ENCODE measurements at places on chromosomes 1 and 21.

- DNase-seq = no peak
Observed at GRCh38 chr1:20480243-20480944, 5.6 kb downstream of the CAMK2N1 start.

GRCh38 chr1:231971397-231972110 lies 345.0 kb downstream of the DISC1 start:
- DNase-seq = no peak

DNA sequence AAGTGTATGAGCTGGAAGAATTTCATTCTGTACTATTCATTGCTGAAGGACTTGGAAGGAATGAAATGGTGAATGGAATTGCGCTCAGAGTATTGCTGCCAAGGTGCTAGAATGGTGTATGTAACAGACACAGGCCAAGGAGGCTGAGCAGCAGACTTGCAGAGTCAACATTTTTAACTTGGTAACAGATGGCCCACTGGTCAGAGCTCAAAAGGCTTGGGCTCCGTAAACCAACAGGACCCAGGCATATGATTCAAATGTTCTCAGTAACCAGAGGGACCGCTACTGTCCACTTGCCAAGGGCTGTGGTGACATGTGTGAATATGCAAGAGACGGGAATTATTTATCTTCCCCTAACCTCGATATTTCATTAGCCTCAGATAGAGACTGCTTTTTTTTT lies 28.8 kb upstream of the PTGFRN start:
- DNase-seq = no peak

- peak; percentile 71 for DNase-seq
Observed at GRCh38 chr1:145906954-145907753, 2.7 kb downstream of the ITGA10 start.

- DNase-seq = no peak
Observed at GRCh38 chr1:185159966-185160365, 3.0 kb downstream of the SWT1 start.

- no peak for DNase-seq
Observed at GRCh38 chr1:212267460-212267859, 17.8 kb upstream of the PPP2R5A start.

- no peak for DNase-seq
Observed at GRCh38 chr1:70897273-70897672, 150.3 kb downstream of the PTGER3 start.

GRCh38 chr21:31253684-31254083 lies 90.4 kb downstream of the TIAM1 start:
- DNase-seq = no peak

DNA sequence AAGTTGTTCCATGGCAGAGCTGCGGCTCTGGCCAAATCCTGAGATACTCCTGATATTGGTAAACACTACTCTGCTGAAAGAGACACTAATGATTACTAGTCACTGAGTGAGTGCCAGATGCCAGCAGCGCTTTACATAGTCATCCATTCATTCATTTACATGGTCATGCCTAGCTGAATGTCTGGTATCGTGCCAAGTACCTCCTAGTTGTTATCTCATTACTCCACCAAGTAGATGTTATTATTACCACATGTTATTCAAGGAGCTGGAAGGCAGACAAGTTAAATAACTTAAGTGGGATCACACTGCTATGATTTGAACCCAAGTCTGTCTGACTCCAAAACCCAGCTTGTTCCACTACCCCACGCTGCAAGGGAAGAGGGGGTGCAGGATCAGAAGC lies 4.7 kb downstream of the OLFML2B start:
- no peak for DNase-seq

- no peak for DNase-seq
Observed at GRCh38 chr1:229184066-229184465, 86.8 kb upstream of the RAB4A start.

GRCh38 chr1:48236716-48237470 lies 14.4 kb downstream of the SLC5A9 start:
- no peak for DNase-seq

- DNase-seq = no peak
Observed at GRCh38 chr1:59901770-59902388, 24.7 kb downstream of the CYP2J2 start.

- DNase-seq = no peak
Observed at GRCh38 chr1:170296642-170297041, 150.9 kb downstream of the NTMT2 start.

DNA sequence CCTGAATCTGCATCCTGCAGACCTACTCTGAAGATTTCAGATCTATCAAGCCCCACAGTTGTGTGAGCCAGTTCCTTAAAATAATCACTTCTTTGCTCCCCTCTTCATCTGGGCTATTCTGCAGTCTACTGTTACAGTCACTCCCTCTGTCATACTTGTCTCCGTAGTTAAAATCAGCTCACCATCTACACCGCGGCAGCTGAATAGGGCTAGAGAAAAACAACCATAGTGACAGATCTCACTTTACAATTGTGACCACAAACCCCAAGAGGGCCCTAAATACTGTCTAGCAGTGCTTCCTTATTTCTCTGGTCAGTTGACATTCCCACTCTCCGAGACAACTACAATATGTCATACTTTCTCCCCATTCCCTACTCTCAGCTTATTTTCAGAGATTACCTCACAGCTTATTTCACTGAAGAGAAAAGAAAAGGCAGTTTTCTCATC lies 12.9 kb downstream of the DESI2 start:
- DNase-seq = no peak

DNA sequence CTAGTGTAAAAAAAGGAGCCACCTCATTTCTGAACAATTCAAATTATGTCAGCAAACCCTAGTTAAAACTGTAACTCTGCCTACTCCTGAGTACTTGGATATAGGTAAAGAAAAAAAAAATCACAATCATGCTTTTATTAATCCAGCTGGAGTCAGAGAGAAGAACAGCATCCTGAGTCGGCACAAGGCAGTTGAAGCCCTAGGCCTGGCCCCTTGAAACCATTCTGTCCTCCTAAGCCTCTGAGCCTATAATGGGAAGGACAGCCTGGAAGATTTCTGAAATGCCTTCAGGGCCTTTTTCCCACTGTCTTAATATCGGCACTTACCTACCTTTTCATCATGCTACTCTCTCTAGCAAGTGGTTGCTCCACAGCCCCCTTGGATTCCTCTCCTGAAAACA lies 32.5 kb downstream of the CDC42BPA start:
- no peak for DNase-seq

DNA sequence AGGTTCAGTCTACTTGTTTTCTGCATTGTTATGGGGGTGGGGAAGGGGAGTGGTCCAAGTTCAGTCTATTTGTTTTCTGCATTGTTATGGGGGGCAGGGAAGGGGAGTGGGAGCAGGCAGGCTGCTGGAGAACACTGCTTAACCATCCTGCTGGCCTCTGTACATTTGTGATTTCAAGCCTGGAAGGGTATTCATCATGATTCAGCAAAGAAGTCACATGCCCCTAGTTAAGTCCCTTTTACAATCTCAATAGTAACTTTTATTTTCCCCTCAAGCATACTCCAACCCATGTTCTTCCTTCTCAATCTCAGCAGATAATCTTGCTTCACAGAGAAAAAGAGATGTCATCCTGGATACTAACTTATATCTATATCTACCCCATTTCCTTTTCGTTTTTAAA lies 7.9 kb downstream of the LYST start:
- no peak for DNase-seq

Measured in coronary artery (tissue), 2 donors.